ENCODE measurements at places on chromosomes 2 and 18.

DNA sequence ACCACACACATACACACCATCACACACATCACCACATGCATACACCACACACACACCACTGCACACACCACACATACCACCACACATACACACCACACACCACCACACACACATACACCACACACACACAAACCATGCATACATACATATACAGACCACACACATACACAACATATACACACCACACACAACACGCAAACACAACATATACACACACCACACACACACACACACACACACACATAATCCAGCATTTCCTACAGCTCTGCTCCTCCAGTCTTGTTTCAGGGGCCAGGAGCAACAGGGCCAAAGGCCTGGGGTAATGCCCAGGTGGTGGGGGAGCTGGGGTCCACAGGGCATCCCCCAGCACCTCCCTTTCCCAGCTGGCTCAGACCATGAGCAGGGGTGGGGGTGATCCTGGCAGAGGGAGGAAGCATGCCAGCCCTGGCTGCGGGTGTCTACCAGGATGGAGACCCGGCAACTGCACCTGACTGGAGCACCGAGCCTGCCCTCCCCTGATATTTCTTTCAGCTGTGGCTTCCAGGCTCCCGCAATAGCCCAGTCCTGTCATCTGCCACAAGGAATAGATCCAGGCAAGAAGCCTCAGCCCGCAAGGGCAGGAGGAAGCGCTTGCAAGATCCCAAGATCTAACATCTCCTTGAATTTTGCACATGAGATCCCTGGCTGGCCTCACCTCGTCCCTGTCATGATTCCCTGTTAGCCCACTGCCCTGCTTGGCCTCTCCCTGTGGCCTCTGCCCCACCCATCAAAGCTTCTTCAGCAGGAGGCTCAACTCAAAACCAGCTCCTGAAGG is 196.9 kb downstream of the TNS1 start:
- DNase-seq: no peak

DNA sequence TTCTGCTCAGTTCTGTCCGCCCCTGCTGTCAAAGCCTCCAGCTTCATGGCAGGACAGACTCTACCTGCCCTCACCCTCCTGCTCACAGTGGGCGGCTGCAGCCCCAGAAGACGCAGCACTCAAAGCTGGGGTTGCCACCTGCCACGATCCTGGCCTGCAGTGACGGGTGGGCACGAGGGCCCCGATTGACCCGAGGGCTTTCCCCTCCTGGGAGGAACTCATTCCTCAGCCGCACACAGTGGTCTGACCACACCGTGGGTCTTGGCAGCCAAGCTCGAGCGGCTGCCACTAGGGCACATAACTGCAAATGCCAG is 47.1 kb downstream of the HS6ST1 start:
- DNase-seq: peak; percentile 1

- no peak for DNase-seq
These were observed 64.5 kb downstream of the OSBPL1A start for GRCh38 chr18:24333084-24333483.

GRCh38 chr18:65725251-65726050 is 25.4 kb upstream of the CDH7 start:
- DNase-seq: peak; percentile 11

DNA sequence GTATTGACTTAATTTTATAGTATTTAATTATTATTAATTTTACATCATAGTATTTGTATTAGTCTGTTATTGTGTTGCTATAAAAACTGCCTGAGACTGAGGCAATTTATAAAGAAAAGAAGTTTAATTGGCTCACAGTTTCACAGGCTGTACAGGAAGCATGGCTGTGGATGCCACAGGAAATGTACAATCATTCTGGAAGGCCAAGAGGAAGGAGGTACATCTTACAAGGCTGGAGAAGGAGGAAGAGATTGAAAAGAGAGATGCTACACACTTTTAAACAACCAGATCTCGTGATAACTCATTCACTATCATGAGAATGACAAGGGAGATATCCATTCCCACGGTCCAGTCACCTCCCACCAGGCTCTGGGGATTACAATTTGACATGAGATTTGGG is 2019.4 kb upstream of the PIK3C3 start:
- DNase-seq: no peak

- no peak for DNase-seq
These were observed 6.1 kb downstream of the SMAD7 start for GRCh38 chr18:48944634-48945033.

GRCh38 chr2:23988371-23988770 is 21.5 kb upstream of the MFSD2B start:
- no peak for DNase-seq

GRCh38 chr2:11344956-11345677 is 681 bp upstream of the ROCK2 start:
- peak; percentile 54 for DNase-seq

DNA sequence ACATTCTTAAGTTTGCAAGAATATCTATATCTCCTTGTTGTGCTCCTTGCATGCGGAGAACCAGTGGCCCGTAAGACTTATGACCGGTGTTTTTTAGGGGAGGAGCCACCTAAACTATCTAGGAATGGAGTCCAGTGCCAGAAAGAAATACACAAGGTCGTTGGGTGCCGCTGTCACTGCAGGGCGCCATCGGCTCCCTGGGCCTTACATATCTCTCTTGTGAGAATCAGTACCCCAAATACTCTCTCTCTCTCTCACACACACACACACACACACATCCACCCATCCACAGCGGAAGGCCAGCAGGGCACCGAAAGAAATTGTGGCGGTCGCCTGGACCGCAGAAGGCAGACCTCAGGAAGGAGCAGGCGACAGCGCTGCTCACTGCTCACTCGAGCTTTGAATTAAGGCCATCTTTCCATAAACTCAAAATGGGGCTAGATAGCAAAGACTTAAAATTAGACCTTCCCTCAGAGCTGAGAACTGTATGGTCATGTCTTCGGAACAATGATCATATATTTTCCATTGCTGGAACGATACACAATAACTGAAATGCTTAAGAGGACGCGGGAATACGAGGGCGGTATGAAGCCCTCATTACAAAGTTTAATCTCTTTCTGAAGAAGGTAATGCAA is 10.4 kb downstream of the NR4A2 start:
- no peak for DNase-seq

DNA sequence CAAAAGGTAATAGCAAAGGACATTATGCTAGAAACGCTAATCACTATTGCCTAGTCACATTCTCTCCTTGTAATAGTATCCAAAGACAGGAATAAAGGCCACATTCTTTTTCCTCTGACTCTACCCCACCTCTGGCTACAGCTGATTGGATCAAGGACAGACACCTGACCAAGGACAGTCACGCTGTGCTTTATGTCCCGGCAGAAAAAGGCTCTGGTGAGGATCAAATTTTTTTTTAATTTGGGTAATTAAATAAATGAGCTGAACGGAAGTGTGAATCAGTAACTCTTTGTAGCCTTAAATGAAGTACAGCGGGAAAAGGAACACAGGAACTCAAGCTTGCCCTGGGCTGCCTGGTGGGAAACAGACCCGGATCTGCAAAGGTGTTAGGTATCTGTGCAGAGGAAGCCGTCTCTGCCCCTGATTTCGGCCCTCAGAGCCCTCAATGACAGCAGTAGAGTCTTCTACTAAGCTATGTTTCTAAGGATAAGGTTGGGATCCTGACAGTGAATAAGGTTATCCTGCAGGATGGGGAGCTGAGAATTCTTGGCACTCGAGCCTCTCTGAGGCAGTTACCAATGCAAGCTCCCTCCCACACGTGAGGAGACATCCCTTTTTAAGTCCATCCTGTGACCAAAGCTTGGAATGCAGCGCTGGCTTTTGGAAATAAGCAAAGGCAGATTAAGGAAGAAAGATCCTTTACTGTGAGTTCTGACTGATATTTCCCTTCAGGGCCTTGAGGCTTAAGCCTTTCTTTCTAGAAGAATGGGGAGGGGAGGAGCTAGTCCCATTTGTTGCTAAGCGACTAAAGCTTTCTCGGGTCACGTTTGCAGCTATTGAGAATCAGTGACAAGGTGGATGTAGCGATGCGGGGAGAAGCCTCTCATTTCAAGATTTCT is 37.8 kb upstream of the IKZF2 start:
- peak; percentile 4 for DNase-seq

DNA sequence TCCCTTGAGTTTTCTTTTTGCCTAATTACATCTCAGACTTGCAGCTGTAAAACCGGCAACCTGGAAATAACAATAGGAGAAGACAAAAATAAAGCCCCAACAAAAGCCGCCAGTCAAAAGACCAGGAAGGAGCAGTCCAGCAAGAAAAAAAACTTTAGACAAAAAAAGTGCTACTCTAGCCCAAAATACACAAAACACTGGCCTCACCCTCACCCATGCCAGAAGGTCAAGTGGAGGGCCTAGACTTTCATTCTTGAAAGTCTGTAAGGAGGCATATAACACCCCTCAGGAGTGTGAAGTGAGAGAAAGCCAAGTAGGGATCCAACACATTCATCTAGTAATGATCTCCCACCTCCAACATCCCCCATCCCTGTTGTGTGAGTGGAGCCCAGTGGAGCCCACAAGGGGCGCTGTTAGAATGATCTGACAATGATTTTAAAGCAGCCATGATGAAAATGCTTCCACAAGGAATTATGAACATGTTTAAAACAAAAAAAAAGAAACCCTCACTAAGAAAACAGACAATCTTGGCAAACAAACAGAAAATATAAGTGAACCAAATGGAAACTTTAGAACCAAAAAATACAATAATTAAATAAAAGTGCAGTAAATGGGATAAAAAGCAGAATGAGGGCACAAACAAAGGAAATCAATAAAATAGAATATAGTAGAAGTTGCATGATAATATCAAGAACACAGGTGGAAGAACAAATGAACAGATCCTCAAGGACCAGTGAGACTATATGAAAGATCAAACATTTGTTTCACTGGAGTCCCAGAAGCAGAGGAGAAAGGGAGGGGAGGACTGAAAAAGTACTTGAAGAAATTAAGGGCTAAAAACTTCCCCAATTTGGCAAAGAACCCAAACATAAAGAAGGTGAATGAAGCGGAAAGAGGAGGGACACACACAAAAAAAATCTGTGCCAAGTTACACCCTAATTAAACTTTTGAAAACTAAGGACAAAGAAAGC is 23.9 kb downstream of the SESTD1 start:
- DNase-seq: no peak

GRCh38 chr18:1062588-1062987 is 157.9 kb downstream of the ADCYAP1 start:
- no peak for DNase-seq

DNA sequence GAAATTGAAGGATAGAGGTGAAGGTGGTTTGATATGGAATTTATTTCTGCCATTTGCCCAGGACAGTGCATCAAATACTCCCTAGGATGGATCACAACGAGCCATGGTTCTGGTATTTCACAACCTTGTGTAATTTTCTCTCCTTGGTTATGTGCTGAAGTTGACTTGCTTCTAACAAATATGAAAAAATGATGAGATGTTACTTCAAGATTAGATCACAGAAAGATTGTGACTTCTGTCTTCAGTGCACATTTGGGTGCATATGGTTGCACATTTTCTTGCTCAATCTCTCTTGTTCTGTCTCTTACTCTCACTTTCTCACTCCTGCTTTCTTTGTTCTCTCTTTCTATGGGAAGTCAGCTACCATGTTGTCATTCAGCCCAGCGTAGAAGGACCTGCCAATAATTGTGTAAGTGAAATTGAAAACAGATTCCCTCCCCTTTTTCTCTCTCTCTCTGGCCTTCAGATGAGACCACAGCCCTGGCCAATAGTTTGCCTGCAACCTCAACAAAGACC is 104.6 kb upstream of the RMDN2 start:
- DNase-seq: no peak

DNA sequence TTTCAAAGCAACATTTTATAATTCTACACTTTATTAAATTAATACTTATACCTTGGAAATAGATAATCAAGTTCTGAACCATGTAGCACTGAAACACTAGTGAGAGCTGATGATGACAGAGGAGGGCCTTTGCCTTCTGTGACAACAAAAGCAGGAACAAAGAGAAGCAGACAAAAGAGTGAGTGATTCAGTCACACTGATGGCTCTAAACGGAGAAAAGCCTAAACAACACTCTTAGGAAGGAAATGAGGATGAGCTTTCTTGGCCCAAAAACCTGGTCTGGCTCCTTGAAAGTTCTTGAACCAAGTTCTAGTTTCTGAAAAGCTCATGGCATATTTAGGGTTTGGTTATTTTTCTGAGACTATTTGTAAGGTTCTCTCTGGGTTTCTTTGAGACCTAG is 271.9 kb downstream of the DPP10 start:
- peak; percentile 69 for DNase-seq

DNA sequence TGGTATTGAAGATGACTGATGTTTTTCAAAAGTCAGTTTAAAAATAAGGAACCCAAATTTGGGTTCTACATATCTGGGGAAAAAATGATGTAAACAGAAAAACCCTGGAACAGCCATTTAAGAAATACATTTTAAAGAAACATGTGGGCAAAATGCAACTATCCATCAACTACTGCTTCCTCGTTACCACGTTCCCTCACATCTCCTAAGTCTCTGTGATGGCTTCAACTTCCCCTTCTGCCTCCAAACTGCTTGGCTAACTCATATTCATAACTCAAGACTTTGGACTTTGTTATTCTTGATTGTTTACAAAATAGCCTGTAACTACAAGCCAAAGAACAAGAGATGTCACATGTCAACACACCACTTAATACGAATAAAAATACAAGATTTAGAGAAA is 116.3 kb downstream of the DYM start:
- no peak for DNase-seq

DNA sequence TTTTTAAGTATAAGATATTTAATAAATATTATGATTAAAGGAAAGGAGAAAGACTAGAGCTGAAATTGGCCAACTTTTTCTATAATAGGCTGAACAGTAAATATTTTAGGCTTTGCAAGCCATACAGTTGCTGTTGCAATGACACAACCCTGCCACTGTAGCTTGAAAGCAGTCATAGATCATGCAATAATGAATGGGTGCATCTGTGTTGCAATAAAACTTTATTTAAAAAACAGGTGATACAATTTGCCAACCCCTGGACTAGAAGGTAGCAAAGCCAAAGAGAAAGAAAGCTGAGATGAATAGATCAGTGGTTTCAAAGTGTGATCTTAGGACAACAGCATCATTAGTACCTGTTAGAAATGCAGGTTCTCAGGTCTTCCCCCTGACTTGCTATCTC is 219.1 kb downstream of the SETBP1 start:
- no peak for DNase-seq

- no peak for DNase-seq
These were observed 6.6 kb downstream of the FZD7 start for GRCh38 chr2:202040079-202040844.

DNA sequence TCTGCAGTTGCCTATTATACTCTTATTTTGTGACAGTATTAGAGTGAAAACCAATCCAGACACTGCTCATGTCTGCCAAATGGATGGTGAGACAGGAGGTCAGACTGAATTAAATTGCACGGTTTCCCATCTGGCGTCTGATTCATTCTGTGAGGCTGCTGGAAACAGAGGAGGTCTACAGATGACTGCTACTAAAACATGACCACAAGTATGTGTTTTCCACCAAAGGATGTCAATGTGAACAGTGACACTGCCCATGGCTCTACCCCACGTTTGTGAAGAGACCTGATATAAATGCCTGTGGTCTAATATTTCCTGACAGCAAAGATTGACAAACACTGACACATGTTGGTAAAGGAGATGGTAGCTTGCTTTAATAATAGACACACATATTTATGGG is 104.3 kb upstream of the ST6GAL2 start:
- peak; percentile 21 for DNase-seq

Measured in Ammon's horn (tissue), 1 donor.